ENCODE measurements at places on chromosomes 1 and 21.

GRCh38 chr1:172453153-172453545 is 9.3 kb upstream of the PIGC start:
- no peak for DNase-seq

DNA sequence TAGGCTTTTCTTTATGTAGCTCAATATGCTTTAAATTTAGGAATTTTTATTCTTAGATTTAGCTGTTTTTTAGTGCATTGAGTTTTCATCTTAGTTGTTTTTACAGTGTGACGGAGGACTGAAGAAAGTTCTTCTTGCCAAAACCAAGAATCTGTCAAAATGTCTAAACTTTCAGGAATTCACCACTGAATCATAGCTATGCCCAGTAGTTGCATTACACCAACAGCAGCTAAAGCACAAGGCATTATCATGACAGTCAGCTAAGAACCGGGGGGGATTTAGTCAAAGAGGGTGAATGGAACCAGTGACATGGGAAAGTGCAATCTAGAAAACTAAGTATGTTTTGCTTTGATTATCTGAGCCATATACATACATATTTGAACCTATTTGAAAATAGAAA is 6.5 kb upstream of the C1orf146 start:
- no peak for DNase-seq

GRCh38 chr1:154802336-154802969 is 67.6 kb downstream of the KCNN3 start:
- no peak for DNase-seq

- DNase-seq = no peak
Measured at GRCh38 chr1:14240265-14240664, 358.2 kb upstream of the KAZN start.

DNA sequence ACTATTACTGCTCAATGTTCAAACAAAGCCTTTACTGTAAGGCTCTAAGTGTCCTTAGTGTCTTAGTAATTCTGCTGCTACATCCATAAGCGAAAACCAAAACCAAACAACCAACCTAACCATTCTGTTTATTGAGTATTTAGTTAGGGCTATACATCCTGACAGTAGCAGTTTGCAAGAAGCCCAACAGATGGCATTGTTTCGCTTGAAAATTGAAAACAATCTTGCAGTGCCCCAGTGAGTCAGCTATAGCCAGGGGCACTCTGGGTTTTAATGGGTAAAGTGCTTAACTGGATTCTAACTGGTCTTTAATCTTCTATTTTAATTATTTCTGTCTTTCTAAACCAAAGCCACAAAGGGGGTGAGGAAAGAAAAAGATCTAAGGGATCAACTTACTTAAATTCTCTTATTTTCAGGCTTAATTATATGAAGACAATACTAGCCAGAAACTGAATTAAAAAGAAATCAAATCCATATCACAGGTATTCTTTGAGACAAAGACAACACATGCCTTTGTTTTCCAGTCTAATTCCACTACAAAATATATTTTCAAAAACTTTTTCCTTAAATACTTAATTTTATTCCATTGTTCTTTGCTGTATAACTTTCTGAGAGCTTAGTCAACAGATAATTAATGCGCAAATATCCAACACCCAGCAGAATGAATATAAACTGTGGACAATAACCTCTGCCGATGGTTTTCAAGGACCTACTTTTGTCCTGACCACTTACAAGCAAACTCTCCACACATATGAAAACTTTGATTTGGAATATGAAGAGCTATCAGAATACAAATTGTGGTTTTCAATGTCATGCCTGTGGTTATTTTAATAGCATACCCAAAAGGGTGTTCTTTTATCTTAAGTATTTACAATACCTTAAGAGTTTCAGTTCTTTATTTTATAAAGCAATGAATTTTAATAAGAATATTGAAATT is 15.2 kb downstream of the POGZ start:
- DNase-seq = peak; percentile 46

DNA sequence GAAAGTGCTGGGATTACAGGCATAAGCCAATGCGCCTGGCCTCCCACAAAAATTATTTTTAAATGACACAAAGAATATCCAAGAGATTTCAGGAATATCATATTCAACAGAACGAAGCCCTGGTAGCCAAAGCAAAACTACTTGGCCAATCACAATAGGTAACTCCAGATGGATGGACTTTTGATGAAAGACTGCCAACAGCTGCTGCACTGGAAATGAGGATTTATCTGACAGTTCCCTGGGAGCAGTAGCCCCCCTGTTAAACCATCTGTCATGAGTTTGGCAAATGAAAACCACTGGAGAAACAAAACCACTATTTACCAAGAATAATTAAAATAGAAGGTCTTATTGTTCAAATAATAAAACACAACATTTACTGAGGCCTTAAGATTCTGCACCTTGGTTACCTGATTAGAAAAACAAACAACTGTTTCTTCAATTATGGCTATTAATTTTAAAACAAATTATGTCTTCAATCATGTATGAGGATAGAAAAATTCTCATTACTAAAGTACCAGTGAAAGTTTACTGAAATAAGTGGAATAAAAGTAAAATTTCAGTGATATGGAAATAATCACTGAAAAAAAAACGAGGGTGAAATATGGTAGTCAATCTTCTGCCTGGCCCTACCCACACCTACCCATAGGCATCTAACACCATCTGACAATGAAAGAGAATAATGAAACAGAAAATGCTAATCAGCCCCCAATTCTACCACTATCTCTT is 34.3 kb upstream of the PSMG1 start:
- DNase-seq = no peak

DNA sequence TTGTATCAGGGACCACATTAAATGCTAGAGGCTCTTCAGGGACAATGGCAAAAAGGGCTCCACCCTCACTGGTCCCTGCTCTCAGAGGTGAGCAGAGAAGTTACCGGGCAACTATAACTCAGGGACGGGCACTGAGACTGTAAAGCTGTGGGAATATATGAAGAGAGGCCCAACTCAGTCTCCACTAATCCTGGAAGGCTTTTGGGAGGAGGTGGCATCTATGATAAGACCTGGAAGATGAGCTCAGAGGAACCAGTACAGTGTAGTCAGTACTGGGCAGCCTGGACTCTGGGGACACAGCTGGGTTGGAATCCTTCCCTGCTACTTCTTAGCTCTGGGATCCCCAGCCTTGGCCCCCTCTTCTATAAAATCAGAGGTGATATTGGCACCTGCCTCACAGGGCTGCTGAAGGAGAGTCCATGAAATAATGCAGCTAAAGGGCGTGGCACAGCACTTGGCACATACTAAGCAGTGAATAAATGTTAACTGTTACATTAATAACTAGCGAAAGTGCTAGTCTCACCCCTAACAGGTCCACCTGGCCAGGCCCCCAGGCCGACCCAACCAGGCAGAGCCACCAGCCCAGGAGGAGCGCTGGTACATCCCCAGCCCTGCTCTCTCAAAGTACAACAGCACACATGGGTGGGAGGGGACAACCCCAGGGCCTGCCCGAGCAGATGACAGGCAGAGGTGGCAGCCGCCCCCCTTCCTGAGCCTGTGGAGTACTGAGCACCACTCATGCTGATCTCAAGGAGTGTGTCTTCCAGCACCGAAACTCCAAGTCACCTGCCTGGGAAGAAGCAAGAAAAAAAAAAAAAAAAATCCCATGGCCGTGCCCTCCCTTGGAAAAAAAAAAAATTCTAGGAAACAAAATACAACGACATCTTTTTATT is 62.7 kb downstream of the CASZ1 start:
- peak; percentile 63 for DNase-seq

- DNase-seq = no peak
Measured at GRCh38 chr1:172950528-172950927, 100.2 kb downstream of the TNFSF18 start.

- DNase-seq = no peak
Measured at GRCh38 chr1:74427681-74428080, 84.7 kb downstream of the LRRC53 start.

DNA sequence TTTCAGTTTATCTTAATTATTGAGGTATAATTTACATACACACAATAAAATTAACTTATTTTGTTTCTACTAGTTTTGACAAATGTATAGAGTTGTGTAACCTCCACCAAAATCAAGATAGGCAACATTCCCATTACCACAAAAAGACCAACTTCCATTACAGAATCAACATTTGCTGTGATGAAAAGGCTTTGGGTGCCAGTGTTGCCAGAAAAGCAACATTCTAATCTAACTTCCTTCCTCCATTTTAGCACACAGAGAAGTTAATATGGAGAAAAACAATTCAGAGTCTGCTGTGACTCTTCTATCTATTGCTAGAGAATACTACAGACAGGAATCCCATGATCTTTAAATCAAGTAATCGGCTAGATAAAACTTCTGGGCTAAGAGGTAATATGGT is 245.3 kb downstream of the RERE start:
- no peak for DNase-seq

- DNase-seq = no peak
Measured at GRCh38 chr1:180150982-180151381, 3.7 kb upstream of the QSOX1 start.

All from activated naive CD8-positive, alpha-beta T cell treated with anti-CD3 and anti-CD28 coated beads for 36 hours (primary cell).